ENCODE measurements at places on chromosomes 7 and 10. TPM values are rescaled to one million over a fixed set of nuclear protein-coding genes. Genes with fewer than 3 reads are reported as not detected.

The ZDHHC4 gene
- 25.5 TPM for polyA plus RNA-seq

The HECTD2 gene
- 5.2 TPM for polyA plus RNA-seq

The WDR11 gene
- polyA plus RNA-seq, result 29.3 TPM

The ACTL6B gene
- not detected for polyA plus RNA-seq

The CDK1 gene
- polyA plus RNA-seq, result 0.74 TPM

The DOCK4 gene
- 9.7 TPM for polyA plus RNA-seq

The ITPRID1 gene
- polyA plus RNA-seq, result not detected

The TMEM176B gene
- polyA plus RNA-seq, result 15.9 TPM

The HMX3 gene
- not detected for polyA plus RNA-seq

The MKI67 gene
- polyA plus RNA-seq, result 0.09 TPM

The TRIM74 gene
- polyA plus RNA-seq, result not detected

The NUP205 gene
- polyA plus RNA-seq, result 23.6 TPM

The ARL4A gene
- 11.5 TPM for polyA plus RNA-seq

All from heart right ventricle (tissue), 16 donors.